ENCODE measurements at places on chromosomes 16 and 17.

GRCh38 chr16:56814537-56815432 is 50.2 kb upstream of the SLC12A3 start:
- no peak for DNase-seq

- DNase-seq: no peak
These were observed 3.2 kb downstream of the SLC6A2 start for GRCh38 chr16:55658898-55659420.

- DNase-seq: no peak
These were observed 3.3 kb downstream of the DUS1L start for GRCh38 chr17:82062076-82062983.

DNA sequence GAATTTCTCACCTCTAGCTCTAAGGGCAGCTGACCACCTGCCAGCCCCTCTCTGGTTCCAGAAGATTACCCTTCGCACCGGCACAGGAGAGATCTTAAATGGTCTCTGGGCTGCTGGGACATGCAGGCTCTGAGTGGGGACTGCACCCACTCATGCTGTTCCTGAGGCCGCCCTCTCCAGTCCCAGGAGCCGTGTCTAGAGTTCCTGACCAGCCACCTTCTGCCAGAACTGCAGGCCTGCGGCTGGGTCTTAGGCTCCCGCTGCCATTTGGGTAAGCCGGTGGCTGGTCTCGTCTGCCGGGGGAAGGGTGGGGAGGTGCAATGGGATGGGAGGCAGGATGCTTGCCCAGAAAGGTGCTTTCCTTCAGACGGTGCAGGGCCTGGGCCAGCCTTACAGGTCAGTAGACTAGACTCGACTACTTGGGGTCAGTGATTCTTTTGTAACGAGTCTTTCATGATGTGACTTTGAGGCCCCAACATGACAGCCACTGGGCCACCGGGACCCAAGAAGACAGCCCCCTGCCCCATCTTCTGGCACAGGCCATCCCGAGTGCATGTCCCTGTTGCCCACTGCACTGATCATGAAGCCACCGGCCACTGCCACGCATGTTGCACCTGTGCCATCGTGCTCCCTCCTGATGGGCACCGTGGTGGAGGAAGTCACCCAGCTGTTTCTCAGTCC is 26.4 kb downstream of the B9D1 start:
- no peak for DNase-seq

DNA sequence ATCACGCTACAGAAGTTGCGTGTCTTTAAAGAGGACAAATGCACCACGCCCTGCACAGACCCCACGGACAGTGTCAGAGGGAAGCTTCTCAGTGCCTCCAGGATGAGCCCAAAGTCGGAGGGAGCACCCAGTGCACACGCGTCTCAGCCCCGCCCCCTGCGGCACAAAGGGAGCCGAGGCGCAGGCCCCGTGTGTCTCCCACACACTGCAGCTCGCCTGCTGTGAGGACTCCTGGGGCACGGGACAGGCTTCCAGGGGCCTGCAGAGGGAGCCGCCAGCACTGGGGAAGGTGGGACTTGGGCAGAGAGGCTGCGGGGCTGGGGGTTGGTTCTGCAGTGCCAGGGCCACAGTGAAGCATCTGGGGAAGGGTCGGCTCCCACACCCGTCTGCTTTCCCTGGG is 77.4 kb downstream of the LMF1 start:
- DNase-seq: no peak

- no peak for DNase-seq
These were observed 848.6 kb upstream of the RBFOX1 start for GRCh38 chr16:6484081-6484480.

DNA sequence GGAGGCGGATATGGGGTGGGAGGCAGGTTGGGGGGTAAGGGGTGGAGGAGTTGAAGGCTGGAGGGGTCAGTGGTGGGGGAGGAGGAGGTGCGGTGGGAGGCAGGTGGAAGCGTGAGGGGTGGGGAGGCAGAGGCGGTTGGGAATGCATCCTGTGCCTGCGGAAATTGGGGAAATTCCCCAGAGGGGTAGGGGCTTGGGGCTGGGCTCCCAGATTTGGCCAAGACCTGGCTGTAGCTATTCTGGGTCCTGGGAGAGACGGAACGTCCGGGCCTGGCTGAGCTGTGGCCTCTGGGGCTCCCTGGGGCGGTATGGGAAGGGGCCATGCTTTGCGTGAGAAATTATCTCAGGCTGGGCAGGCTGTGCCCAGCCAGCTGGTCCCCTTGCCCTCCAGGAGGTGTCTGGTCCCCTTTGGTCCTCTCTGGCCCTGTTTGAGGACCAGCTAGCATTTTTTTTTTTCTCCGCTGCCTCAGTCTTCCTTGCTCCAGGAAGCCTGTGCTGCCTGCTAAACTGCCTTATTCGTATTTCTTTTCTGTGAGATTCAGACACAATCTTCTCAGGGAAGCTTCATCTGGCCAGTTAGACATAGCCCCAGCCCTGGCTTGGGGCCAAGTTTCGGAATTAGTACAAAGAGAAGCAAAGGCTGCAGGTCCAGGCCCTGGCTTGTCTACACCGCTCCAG is 7.3 kb upstream of the TRPV2 start:
- DNase-seq: peak; percentile 96

- DNase-seq: no peak
These were observed 124.8 kb downstream of the ABCC1 start for GRCh38 chr16:16073891-16074881.

- no peak for DNase-seq
These were observed 3.7 kb downstream of the NFE2L1 start for GRCh38 chr17:48051706-48052486.

DNA sequence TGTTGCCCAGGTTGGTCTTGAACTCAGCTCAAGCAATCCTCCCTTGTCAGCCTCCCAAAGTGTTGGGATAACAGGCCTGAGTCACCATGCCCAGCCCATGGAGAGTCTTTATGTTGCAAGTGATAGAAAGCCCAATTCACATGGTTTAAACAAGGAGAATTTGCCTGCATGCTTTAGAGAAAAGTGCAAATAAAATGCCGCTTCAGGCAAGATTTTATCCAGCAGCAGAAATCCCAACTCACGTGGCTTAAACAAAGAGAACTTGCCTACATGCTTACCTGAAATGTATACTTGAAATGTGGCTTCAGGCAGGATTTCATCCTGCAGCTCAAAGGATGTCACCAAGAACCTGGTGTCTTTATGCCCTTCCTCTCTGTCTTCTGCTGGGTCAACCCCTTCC is 28.8 kb upstream of the XYLT2 start:
- DNase-seq: no peak

GRCh38 chr16:65099607-65100006 is 22.3 kb downstream of the CDH11 start:
- DNase-seq: no peak

GRCh38 chr17:35768797-35769196 is 8.1 kb downstream of the C17orf50 start:
- no peak for DNase-seq

GRCh38 chr16:89115216-89115861 is 21.7 kb downstream of the ACSF3 start:
- DNase-seq: peak; percentile 67

DNA sequence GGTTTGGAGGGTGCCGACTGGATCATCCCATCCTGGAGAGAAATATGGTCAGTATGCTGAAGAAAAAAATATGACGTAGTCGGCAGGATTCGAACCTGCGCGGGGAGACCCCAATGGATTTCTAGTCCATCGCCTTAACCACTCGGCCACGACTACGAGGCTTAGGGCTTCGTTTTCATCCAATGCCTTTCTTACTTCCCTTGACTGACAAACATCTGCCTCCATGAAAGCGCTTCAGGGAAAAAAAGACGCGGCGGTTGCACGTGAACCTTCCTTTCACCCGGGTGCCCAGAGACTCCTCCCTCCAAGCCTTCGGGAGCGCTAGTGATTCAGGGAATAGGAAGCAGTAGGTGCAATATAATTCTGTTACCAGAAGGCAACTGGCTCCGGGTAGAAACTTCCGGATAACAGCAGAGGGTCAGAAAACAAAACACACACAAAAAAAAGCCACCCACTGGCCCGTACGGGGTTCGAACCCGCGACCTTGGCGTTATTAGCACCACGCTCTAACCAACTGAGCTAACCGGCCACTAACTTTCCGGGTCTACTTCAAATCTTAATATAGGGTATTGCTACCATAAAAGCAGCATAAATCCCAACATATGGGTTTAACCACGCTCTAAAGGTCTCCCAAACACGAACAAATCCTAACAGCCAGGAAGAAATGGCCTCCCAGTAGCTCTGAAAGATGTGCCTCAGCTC is 16.3 kb upstream of the AURKB start:
- DNase-seq: peak; percentile 78

GRCh38 chr16:30534368-30535105 is at the start of gene ZNF747:
Gene ZNF747, minus strand, starts transcription at chr16:30534858. Its CDS starts 179 bp downstream, at chr16:30534679.
- peak; percentile 51 for DNase-seq

- DNase-seq: no peak
These were observed 581 bp upstream of the TMEM208 start for GRCh38 chr16:67226295-67226803.

- DNase-seq: no peak
These were observed 26.3 kb upstream of the CBX4 start for GRCh38 chr17:79865351-79866210.

DNA sequence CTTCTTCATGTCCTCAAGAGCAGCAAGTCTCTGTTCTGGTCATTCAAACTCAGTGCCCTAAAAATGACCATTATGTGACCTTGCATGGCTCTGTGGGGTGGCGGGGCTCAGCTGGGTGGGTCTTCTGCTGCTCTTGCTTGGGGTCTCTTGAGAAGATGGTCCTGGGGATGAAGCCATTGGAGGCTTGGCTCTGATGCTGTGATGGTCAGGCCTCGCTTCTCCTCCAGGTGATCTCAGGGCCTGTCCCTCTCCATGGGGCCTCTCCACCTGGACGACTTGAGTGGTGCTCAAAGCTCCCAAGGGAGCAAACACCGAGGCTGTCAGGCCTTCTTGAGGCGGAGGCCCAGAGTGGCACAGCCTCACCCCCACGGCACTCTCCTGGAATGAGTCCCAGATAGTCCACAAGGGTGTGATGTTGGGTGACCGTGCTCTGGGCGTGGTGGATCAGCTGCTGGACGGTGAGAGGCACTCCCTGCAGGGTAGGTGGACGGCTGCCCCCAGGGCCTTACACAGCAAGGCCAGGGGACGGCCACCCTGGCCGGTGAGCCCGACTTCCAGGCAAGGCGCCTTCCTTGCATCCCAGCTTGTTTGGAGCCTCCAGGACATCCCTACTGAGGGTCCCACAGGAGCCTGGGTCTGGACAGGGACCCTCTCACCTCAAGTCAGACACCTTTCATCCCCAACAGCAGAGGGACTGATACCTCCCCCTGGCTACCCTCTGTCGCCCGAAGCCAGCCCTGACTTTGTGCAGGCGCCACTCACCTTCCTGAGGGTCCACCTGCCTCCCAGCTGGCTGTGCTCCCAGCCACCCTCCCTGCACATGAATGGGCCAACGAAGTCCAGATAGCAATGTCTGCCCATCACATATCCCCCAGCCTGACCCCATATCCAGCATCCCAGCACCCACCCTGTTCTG is 48.7 kb downstream of the USP22 start:
- no peak for DNase-seq

DNA sequence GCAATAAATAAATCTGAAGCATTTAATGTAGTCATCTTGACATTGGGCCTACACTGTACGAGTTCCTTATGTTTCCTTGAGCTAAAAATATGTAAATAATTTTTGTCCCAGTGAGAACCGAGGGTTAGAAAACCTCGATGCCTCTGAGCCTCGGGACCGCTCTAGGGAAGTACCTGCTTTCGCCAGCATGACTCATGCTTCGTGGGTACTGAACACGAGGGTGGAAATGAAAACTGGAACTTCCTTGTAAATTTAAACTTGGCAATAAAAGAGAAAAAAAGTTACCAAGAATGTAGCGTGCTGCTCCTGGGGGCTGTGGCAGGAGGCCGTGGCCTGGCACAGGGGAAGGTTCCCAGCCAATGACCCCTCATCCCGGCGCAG is 74.1 kb downstream of the SOCS1 start:
- peak; percentile 64 for DNase-seq

DNA sequence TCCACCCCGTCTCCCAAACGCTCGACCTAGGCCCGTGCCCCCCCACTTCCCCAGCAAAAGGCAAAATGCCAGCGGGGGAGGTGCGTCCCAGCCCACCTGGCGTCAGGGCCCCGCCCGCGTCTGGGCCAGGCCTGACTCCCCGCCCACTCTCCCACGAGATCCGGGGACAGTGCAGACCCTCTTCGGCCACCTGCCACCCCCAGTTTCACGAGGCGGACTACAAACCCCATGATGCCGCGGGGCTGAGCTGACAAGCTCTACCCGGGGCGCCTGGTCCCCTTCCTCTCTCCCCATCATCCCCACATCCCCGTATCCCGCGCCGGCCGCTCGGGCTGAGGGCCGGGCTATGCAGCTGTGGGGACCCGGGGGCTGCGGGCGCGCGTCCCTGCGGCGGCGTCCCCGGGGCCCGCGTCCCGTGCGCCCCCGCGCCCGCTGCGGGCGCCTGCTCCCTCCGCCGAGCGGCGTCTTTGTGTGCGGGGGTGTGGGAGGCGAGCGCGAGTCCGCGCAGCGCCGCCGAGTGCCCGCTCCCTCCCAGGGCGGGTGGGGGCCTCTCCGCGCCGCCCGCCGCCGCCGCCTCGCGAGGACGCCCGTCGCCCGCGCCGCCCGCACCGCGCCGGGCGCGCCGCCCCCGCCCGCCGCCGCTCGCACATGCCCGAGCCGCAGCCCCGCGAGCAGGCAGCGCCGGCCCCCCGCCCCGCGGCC is at the start of gene ANKRD13B:
ANKRD13B (plus strand) TSS at position 283 of the 702 bp plus-strand sequence. CDS start 490 bp downstream, outside the sequence.
- DNase-seq: no peak

DNA sequence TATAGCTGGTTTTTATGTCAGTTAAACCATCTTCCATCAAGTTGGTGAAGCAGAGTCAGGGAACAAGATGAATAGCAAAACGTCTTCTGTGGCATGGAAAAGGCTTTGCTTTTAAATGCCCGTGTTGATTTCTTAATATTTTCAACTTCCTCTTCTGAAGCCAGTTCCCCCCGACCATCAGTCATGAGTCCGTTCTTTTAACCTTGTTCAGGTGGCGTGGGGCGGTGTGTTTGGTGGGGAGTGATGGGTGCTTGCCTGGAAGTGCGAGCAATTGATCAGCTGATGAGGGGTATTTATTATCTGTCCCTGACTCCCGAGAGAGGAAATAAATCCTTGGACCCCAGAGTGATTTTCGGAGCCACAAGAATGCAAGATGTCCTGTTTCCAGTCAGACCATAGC is 147.1 kb downstream of the WWOX start:
- no peak for DNase-seq

GRCh38 chr16:68696514-68696913 is 40.6 kb upstream of the CDH1 start:
- DNase-seq: no peak

DNA sequence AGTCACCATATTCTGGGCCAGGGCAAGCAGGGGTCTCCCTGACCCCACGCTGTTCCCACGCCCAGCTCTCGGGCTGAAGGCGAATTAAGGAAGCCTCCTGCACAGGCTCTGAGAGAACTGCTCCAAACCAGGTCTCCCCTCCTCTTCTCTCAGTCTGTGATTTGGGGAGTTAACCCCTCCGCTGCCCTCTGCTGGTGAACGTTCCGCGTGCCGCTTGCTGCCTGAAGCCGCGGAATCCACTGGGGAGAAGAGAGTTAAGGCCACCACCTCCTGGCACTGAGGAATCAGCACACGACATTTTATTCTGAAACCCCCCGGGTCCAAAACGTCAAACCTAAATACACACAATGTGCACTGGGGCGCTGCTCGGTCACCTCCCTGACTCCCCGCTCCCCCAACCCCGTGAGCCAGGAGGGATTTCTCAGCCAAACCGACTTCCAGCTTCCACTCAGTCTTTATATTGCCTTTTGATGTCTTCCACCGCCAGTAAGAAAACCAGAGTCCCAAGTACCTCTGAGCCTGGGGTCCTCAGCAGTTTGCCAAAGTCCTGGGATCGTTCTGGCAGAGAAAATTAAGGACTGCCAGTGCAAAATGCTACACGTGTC is 54.4 kb upstream of the RCVRN start:
- no peak for DNase-seq

All from GM12878 (cell line).